Fibroblast of lung (primary cell): ENCODE measurements at places on chromosomes 5 and 9. TPM values are rescaled to one million over a fixed set of nuclear protein-coding genes. Genes with fewer than 3 reads are reported as not detected.

DNA sequence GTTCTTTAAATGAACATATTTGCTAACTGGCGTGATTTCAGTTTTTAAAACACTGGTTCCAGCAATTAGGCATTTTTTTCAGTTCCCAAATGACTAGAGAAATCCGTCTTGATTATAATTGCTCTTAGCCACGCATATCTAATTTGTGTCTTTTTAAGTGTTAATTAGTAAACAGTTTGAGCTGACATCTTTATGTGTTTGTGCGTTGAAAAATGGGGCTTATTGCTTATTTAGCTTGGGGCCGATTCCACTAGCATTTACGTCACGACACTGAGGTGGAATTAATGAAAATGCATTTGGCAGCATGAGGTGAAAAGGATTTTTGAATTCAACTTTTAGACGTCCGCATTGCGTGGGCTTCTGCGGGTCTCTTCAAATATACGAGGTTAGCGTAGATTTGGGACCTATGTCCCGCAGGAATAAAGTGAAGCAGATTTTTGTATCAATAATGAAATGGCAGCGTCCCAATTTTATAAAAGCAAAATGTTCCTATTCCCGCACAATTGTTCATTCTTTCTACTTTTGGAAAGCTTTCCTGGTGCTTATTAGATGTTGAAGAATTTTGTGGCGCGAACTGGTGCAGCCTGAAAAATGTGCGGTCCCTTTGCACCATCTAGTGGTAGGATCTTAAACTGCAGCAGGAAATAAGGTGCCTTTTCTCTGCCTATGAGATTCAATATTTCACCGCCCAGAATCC is 122.7 kb upstream of the LMX1B start:
- no peaks in the 10 kb centered on the region for H3K4me1 ChIP-seq
- H3K4me3 ChIP-seq: no peak overlapping the region
- no peaks in the 10 kb centered on the region for H3K36me3 ChIP-seq

Gene ZNF883
- total RNA-seq: 6.2 and 9.7 TPM in 2 replicates

DNA sequence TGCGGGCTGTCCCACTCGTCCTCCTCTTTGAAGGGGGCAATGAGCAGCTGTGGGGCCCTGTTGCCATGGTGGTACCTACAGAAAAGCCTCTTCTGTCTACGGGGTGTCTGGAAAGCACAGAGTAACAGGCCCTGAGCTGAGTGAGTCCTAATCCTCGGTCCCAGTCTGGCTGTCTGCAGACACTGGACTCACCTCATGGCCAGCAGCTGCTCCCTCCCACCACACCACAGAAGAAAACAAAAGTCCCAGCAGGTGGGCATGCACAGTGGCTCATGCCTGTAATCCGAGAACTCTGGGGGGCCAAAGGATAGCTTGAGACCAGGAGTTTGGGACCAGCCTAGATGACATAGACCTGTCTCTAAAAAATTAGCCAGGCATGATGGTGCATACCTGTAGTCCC is 19.9 kb downstream of the P4HA2 start:
- peaks cover 8% of the 10 kb centered on the region for H3K4me1 ChIP-seq
- DNase-seq: no peak
- no peak overlapping the region for H3K4me3 ChIP-seq

- H3K4me3 ChIP-seq: no peak overlapping the region
- peak; percentile 28 for DNase-seq
- H3K4me1 ChIP-seq: no peaks in the 10 kb centered on the region
- H3K27me3 ChIP-seq: no peaks in the 10 kb centered on the region
- H3K36me3 ChIP-seq: no peaks in the 10 kb centered on the region
Measured at GRCh38 chr9:1198085-1198484, 147.9 kb downstream of the DMRT2 start.

DNA sequence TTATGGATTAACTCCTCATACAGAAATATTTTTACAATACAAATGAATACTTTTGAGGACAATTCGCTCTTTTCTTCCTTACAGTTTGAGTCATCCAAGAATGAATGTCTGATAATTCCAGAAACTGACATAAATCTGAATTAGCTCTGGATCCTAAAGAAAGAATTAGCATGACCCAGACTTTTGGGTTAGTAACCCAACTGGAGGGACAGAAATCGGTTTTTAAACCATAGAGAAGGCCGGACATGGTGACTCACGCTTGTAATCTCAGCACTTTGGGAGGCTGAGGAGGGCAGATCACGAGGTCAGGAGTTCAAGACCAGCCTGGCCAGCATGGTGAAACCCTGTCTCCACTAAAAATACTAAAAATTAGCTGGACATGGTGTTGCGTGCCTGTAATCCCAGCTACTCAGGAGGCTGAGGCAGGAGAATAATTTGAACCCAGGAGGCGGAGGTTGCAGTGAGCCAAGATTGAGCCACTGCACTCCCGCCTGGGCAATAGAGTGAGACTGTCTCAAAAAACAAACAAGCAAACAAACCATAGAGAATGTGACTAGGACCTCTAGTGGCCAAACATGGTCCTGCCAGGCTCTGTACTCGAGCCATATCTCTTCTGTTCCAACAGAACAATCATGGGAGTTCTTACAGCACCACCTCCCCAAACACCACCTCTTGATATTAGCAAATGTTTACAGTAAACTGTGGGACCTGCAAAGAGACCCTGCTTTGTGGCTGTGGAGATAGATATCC is 44.8 kb downstream of the LURAP1L start:
- no peaks in the 10 kb centered on the region for H3K27me3 ChIP-seq
- H3K27ac ChIP-seq: peak overlapping the region; percentile 2
- H3K4me1 ChIP-seq: peaks cover 26% of the 10 kb centered on the region
- H3K4me3 ChIP-seq: no peak overlapping the region
- peaks cover 2% of the 10 kb centered on the region for H3K36me3 ChIP-seq

Gene MYOT
- total RNA-seq: not detected in 2 replicates
